ENCODE measurements at places on chromosomes 7 and 10. TPM values are rescaled to one million over a fixed set of nuclear protein-coding genes. Genes with fewer than 3 reads are reported as not detected.

GRCh38 chr10:77578583-77579227 is 58.9 kb downstream of the KCNMA1 start:
- DNase-seq = no peak

GRCh38 chr7:20442951-20443350 is 112.3 kb downstream of the ITGB8 start:
- no peak for DNase-seq

Gene CFAP70
- polyA plus RNA-seq = 0.45 TPM

Gene MKI67
- 29.6 TPM for polyA plus RNA-seq

DNA sequence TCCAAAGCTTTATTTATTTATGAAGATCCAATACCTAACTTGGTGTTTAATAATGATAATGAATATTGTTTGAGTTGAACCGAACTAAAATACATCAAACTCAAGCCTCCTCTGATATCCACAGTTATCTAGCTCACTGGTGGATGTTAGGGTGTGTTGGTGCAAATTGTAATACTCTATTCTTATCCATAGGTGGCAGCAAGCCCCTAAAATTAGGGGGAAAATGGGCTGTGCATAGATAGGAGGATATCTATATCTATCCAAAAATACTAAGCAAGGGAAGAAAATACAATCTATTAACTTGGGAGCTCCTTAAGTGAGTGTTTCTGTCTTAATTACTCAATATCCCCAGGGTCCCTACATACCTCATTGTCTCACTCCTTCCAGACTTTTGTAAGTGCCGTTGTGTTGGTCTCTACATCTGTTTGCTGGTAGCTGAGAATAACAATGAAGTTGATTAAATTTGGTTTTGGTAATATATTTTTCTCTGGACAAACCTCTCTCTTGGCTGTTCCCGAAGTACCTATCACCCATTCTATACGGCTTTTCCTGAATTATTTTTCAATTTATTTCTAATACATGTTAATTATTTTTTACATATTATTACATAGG is 55.0 kb upstream of the VWDE start:
- DNase-seq = peak; percentile 31
